ENCODE measurements at places on chromosomes 2 and 18.

DNA sequence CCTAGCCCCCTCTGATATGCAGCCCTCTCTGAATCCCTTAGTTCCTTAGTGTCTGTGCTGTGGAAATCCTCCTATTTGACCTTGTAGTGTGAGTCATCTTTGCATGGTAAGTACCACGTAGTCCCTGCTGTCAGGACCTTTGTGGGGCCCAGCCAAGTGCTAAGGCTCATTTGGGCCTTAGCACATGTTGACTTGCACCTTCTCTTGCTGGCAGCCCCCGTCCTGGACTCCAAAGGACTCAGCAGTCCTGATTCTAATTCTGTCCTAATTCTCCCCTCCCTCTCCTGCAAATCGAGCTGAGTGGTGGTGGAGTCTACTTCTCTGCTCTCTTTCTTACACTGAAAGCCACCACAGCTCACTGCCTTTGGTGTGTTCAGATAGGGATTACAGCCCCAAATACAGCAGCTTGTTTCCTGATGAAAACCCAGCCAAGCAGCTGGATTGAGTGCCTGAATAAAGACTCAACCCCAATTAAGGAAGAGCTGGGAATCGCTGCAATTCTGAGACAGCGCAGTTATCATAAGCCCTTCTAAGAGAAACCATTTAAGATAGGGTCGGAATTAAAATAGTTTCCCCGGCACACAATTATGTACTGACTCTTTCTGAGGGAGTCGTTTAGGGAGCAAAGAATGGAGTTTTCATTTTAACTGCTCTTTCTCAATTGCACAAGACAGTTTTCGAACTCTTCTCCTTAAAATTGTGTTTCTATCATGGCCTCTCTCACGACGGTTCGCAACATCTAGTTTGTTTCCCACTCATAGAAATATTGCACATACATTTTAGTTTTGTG is 215.6 kb upstream of the TNP1 start:
- DNase-seq = no peak

DNA sequence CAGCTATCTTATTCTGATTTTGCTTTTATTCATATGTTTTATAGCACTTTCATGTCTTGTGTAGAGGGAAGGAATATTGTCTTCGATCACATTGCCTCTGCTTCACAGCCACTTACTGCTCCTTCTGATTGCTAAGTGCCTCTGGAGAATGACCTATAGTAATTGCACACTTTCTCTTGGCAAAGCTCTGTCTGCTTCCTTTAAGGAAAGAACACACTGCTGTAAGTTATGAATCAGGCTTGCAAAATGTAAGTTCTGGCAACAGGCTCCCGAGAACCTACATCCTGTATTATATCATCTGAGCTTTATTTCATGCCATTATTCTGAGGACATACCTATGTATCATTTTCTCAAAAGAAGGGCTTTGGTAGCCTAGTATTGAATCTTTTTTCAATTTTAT is 170.7 kb downstream of the ZNF804A start:
- DNase-seq = no peak

GRCh38 chr2:189046320-189046719 is 72.1 kb downstream of the COL3A1 start:
- DNase-seq = no peak

- peak; percentile 35 for DNase-seq
These were observed 425.4 kb upstream of the MMADHC start for GRCh38 chr2:150012986-150013385.

DNA sequence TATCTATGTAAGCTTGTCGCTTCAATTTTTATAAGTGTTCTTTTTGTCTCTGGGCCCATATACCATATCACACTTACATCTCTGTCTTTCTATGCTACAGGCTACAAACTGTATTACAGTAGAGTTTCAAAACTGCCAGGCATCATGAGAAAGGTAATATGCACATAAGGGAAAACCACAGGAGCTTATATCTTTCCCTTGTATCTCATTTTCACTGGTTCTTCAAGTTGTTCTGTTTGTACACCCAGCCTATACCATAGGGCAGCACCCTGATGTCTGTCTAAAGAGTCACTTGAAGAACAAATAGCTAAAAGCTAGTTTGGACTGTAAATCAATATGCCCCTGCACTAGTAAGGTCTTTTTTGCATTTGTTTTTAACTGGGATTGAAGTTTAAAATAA is 366.7 kb downstream of the FIGN start:
- no peak for DNase-seq

- no peak for DNase-seq
These were observed 19.5 kb upstream of the SLC9A4 start for GRCh38 chr2:102453501-102453900.

DNA sequence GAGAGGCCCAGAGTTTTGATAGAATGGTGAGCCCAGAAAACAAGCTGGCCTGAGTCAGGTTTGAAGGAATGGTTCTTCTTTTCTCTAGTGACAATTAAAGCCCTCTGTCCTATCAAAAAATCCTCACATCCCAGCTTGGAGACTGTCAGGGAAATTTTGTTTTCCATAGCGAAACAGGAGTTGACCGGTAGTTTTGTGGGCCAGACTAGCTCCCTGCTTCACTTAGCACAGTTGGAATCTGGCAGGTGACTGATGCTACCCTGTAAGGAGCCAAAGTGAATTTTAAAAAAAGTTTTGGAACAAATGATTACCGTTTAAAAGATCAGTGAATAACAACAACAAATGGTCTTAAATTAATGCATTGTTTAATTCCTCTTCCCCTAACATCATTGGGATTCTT is 6.7 kb downstream of the NAB1 start:
- no peak for DNase-seq

DNA sequence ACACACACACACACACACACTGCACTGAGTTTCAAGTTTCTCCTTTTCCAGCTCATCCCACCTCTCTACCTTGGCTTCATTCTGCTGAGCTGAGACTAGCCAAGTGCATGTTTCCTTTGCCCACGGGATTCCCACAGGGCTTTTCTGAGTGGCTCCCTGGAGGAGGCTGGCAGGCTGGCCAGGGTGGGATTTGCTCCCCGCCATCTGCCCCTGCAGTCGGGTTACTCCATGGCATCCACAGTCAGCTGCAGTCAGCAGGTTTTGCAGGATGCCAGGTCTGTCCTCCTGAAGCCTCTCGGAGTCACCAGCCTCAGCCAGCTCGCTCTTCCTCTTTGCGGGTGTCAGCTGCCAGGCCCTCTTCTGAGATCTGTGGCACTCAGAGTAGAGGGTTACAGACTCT is 783.7 kb upstream of the SOX11 start:
- DNase-seq = peak; percentile 97

DNA sequence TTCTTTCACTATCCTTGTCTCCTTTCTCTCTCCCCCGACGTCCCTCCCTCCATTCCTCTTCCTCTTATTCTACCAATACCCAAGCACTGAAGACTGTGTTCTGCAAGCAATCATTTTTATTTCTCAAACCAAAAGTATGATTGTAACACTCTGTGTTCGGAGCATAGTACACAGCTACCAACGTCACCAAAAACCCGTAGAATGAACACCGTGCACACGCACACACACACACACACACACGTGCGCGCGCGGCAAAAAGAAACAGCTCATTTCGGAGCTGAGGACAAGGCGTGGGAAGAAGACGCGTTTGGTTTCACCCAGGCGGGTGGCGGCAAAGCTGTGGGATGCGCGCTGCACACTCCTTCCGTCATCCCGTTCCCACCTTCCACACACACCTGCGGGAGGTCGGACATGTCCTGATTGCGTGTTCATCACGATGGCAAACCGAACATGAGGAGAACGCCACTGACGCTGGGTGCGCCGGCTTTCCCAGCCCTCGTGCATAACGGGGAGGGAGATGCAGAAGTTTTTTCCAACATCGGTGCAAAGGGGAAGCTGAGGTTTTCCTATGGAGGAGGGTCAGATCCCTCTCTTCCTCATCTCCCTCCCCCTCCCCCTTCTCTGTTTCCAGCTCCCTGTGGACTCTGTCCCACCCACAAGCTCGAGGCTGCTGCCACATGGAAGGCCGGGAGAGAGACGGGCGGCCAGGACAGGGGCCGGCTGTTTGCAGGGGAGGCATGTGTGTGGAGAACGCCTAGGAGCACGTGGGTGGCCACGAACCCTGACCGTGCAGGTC is 20.4 kb downstream of the MBP start:
- DNase-seq = no peak

- DNase-seq = no peak
These were observed 61.2 kb downstream of the CTNNA2 start for GRCh38 chr2:79573895-79574674.

- DNase-seq = peak; percentile 91
These were observed 76.7 kb downstream of the TGIF1 start for GRCh38 chr18:3526421-3527354.

DNA sequence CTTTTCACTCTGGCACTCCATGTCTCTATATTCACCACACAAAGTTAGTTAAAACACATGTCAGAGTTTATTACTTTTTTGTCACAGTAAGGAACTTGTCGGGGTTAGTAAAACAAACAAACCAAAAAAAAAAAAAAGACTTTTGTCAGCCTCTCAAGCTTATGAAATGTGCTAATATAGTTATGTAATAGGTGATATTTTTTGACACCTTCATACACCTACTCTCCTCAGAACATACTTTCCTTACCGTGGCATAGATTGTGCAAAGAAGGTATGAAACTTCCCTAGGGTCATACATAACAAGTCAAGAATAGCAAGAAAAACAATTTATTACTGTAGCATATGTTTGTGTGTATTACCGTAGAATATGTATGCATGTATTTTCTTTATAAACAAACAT is 633.3 kb downstream of the CNTNAP5 start:
- no peak for DNase-seq

DNA sequence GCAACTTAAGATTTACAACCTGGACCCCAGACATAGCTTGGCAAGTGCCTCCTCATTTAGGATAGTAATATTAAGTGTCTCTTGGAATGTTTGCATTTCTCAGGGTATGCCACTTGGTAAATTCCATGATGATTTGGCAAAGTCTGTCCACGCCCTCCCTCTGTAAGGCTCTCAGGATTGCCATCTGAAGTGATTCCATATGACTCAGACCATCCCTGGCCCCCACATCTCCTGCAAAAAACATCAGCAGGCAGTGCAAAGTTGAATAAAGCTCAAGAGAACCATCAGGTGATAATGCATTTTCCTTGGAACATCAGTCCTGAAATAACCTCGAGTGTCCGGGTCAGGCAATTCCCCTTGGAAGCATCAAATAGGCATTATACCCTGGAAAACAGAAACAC is 27.1 kb upstream of the PIEZO2 start:
- no peak for DNase-seq

DNA sequence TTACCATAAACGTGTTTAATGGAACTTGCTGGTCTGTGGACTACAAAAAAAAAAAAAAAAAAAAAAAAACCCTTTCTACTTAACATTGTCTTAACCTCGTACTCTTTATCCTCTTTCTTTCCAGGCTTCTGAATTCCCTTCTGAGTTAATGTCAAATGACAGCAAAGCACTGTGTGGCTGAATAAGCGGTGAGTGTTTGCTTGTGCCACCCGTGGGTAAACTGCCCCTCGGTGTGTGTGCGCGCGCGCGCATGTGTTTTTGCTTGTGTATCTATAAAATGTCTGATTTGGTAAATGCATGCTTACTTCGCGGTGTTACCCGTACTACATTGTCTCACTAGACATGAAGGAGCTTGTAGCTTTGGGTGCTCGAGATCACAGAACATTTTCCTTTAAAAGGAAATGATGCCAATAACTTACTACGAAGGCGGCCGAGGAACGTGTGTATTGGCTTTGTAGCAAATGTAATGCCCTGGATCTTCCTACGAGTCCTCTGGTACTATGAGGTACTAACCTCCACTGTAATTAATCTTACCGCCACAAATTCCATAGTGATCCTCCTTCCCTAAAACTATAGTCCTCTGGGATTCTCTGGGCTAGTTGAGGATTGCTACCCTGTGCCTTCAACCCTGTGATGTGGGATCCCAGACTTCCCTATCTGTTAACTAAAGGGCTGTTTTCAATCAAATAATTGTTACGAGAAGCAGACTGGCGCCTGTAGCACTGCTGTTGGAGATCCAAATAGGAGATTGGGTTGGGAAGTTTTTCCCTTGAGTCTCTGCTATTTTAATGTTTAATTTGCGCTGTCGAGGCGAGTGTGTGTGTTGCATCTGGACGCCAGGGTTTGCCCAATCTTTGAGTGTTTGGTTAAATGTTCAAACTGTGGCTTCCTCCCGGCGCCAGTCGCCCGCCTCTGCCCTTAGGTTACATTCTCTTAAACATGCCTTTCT is 1.1 kb downstream of the ID2 start:
- peak; percentile 78 for DNase-seq

- peak; percentile 83 for DNase-seq
These were observed 28.6 kb downstream of the EPB41L3 start for GRCh38 chr18:5515011-5515784.

DNA sequence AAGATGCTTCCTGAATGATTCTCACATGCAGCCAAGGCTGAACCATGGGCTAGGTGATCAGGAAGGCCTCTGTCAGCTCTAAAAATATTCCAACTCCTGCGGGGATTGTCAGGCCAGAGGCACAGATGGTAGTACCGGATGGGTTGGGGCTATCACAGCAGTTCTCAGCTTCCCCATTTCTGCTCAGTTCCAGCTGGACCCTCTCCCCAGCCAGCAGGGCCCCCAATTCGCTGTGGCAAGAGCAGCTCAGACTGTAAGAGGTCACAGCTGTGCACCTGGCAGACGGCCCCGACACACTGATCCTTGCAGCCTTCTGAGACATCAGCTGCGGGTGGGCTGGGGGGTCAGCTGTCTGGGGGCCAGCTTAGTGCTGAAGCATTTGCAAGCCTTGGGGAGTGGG is 43.6 kb upstream of the TCF7L1 start:
- DNase-seq = peak; percentile 93

- DNase-seq = no peak
These were observed 21.1 kb upstream of the GALNT5 start for GRCh38 chr2:157236404-157236803.

- no peak for DNase-seq
These were observed 259.3 kb downstream of the ALPK2 start for GRCh38 chr18:58369616-58370015.

DNA sequence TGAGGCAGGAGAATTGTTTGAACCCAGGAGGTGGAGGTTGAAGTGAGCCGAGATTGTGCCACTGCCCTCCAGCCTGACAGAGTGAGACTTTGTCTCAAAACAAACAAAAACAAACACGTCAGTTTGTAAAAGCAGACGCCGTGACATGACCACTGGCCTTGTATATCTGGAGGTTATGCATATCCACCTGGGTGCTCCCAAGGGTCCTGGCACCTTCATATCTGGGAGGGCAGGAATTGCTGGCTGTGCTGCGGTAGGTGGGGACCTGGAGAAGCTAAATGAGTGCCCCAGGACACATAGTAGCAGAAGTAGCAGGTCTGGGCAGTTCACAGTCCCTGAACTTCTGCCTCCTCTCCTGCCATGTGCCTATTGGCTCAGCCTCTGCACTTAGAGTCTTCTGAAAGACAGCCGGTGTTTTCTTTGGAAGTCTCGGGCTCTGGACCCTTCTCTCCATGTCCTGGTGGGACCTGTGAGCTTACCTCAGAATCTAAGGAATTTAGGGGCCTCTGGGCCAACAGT is 30.9 kb upstream of the IL1R2 start:
- no peak for DNase-seq

Measured in NCI-H524 (cell line).